Right ventricle myocardium superior (tissue), 1 donor: ENCODE measurements at places on chromosomes 11 and 22.

GRCh38 chr22:47094861-47095330 is 332.4 kb downstream of the TBC1D22A start:
- DNase-seq = no peak

DNA sequence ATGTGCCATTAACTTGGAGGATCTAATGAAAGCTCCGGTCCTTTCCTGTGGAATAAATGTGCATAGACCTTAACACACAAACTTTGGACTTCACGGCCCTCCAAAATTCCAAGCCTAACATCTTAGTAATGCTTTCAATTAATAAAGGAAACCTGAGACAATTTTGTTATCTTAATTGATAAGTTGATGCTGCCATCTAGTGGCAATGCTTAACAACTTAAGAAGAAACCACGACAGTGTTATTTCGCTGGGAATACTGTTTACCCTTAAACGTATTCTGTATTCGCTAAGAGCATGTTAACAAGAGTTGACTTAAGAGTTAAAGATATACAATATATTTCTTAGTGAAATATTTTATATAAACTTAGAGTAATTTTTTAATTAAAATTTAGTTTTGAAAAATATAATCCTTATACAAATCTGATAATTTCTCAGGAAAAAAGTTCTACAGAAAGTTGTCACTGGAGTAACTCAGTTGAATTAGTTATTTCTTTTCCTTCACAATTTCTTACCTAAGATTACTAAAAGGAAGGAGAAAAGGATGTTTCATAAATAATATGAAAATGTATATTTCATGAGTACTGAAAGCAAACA is 35.0 kb upstream of the OR9G4 start:
- no peak for DNase-seq

GRCh38 chr11:123448823-123449222 is 18.8 kb downstream of the GRAMD1B start:
- DNase-seq = no peak

GRCh38 chr22:33232071-33232470 is 173.9 kb upstream of the SYN3 start:
- DNase-seq = no peak

- DNase-seq = no peak
Observed at GRCh38 chr22:20396639-20397038, 2.7 kb downstream of the ZNF74 start.

DNA sequence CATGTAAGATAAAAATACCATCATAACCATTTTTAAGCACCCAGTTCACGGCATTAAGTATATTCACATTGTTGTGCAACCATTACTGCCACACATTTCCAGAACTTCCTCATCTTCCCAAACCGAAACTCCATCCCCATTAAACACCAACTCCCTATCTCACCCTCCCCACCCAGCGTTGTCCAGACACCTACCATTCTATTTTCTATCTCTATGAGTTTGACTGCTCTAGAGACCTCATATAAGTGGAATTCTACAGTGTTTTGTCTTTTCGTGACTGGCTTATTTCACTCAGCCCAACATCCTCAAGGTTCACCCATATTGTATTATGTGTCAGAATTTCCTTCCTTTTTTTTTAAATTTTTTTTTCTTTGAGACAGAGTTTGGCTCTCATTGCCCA is 45.2 kb downstream of the PPFIA1 start:
- no peak for DNase-seq

DNA sequence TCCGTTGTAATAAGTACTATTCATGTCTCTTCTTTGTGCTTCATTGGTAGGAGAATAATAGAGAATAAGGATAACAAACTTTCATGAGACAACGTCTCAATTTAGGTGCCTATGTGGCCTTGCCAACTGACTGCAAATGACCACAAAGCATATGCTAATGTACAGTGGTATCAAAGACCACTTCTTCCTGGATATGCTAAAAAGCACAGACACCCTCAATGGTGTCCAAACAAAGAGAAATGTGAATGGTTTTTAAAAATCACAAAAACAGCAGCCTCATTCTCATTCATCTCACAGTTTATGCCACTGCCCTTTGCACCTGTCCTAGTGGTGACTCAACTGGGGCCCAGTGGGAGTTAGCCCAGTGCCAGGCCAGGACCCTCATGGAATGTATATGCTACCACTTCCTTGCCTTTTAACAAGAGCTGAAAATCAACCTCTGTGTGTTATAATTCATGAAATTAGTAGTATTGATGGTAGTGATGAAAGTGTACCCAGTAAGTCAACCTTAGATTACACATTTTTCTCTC is 65.2 kb upstream of the MTMR2 start:
- no peak for DNase-seq

DNA sequence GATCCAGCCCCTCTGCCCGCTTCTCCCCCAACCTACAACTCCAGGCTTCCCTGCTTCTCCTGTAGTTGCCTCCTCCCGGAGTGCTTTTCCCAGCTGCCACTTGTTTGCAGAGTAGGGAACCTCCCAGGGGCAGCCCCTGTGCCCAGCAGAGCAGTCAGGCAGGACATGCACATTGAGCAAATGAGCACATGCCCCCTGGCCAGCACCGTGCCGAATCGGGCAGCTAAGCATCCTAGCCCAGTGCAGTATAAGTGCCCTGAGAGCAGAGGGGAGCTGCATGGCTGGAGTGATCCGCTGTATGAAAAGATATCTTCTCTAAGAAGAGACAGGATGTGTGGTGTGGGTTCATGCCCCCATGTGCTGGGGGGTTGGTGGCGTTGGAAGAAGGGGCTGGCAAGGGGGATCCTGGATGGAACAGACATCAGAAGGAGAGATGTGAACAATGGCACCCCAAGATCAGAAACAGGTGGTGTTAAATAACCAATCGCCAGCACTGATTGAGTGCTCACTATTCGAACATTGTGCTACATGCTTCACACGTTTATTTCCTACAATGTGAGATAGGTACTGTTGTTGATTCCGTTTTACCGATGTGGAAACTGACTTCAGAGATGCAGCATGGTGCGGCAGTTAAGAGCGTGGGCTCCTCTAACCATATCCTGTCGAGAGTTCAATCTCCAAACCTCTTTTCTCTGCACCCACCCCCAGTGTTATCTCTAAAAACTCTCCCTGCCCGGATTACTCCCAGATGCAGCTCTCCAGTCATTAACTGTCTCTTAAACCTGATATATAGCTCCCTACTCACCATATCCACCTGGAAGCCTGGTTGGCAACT is 1.2 kb downstream of the AIP start:
- no peak for DNase-seq

DNA sequence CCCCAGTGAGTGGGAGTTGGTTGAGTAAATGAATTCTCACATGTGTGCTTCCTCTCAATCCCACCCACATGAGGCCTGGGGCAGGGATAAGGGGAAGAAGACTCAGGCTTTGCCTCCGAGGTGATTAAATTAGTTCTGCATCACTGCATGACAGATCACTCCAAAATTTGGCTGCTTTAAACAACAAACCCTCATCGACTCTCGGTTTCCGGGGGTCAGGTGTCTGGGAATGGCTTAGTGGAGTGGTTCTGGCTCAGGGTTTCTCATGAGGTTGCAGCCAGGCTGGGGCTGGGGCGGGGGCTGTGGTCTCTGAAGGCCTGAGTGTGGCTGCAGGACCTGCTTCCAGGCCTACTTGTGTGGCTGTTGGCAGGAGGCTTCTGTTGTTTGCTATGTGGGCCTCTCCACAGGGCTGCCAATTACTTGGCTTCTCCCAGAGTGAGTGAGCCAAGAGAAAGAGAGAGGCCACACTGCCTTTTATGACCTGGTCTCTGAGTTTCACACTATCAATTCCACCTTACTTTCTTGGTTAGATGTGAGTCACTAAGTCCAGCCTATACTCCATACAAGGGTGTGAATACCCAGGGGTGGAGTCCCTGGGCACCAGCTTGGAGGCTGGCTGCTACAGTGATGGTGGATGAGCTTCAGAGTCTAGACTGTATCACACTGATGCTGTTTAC is 15.9 kb downstream of the MOGAT2 start:
- DNase-seq = no peak

GRCh38 chr11:60165538-60165937 is 17.3 kb downstream of the MS4A6A start:
- no peak for DNase-seq

- DNase-seq = no peak
Observed at GRCh38 chr11:120133216-120134105, 4.5 kb downstream of the TRIM29 start.

DNA sequence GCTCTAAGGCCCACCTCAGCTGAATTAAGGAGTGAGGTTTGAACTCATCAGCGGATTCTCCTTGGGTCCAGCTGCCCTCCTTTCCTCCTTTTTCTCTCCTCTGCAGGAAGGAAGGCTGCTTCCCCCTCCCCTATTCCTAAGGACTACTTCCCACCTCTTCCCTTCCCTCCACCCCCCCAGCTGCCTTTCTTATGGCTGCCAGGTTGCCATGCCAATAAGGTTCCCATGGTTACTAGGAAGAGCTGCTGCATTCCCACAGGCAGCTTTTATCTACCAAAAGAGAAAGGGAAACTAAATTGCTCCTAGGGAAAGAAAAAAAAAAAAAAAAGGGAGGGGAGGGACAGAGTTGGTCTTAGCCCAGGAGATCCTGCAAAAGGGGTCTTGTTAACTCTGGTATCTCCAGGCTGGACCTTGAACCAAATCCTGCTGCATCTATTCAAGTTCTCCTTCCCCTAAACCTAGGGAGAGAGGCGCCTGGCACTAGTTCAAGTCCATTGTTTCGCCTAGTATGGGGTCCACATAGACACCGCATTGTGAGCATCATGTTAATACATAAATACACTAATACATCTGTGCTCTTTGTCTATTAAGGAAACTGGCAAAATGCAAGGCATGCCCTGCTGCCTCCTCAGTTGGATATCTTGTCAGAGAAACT is 21.2 kb upstream of the FEZ1 start:
- DNase-seq = no peak

DNA sequence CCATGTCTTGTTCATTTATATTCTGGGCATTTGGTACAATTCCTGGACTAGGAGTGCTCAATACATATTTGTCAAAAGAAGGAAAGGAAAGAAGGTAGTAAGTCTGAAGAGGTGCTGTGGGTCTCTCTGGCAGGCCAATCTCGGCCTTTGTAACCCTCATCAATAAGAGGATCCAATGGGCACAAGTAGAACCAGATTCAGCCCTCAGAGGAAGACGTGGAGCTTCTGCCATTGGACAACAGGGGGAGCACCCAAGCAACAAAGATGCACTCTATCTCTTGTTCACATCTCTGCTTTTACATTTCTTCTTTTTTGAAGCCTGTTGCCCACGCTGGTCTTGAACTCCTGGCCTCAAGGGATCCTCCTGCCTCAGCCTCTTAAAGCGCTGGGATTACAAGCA is 2.2 kb upstream of the VPS11 start:
- no peak for DNase-seq

DNA sequence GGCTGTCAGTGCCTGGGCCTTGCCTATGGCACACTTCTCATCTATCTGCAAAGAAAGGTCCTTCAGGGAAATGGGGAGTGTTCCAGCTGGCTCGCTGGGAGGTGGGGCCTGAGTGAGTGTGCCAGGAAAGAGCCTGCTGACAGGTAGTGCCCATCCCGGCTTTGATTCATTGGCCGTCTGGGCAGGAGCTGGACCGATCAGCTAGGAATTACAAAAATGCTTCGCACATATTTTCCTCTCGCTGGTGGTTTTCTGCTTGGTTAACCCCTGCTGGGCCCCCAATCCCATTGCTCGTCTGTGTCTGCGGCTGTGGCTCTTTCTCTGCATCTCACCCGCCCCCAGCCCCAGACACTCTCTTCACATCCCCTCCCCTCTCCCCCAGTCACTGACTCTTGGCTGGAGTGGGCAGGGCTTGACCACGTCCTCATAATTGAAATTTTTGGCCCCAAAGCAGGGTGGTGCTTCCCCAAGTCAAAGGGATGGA is 10.8 kb downstream of the LIF start:
- DNase-seq = no peak

DNA sequence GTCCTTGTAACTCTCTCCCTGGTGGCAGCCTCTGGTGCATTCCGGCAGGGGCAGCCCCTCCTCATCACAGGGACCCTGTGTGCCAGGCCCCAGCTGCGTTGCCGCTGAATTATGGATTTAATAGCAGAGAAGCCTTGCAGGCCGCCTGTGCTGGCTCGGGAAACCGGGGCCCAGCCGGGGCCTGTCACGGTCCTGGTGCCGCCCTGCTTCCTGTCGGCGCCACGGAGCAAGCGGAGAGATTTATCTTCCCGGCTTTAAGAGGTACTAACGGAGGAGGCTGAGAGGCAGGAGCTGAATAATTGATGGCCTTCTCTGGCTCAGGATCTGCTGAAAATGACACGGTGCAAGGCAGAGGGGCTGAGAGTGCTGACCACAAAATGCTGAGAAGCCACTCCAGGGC is 54.0 kb upstream of the CCDC188 start:
- DNase-seq = no peak
